8988T (cell line): ENCODE measurements at places on chromosomes 6 and 20.
A peak's percentile ranks its signal among the peaks of the same experiment; 100 is the strongest.

- no peak for DNase-seq
These were observed 217.8 kb downstream of the MAFB start for GRCh38 chr20:40471261-40471629.

DNA sequence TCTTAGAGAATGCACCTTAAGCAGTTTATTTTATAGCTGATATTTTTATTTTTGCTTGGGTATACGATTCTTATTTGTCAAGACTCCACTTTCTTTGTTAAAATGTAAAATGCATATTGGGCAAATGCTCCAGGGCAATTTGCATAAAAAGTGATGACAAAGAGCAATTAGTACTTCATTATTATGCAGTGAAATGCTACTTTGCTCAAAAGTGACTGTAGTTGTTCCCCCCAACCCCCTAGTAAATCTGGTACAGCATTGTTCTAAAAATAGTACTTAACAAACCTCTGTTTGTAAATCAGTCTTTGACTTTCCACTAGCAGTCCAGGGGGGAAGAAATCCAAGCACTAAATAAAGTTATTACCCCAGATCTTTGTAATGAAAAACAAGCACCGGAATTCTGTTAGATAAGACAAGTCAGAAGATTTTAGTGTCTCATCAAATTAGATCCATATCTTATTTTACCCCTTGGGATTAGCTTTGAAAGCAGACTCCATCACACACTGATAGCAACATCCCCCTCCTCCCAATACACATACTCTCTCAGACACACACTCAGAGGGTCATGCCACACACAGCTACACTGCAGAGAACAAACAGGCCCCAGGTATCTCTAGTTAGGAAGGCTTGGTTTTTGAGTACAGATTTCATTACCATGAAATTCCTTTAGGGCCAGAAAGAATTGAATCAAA lies 32.9 kb upstream of the BACH2 start:
- no peak for DNase-seq

DNA sequence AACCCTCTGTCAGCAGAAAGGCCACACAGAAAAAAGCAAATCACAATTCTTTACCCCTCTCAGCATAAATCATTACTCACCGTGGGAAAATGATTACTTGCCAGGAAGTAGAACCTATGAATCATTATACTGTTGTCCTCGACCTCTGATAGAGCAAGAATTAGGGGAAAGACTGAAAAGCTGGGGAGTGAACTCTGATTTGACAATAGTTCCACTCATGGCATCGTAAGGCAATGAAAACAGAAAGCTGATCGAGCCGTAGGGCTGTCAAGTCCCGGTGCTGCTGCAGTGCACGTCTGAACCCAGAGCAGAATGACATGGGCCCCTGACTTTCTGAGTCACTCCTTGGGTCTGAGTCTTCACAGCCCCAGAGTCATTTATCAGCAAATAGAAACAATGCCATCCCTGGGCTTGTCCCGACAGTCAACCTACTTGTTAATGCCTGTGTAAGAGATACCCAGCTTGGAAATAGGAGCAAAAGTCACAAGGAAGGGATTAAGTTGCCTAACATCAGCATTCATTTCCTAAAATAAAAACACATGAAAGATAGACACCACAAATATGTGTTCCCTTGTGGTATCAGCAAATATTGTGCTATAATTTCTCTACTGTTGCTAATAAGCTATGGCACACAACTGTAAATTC lies 224.8 kb upstream of the MARCKS start:
- peak; percentile 10 for DNase-seq

DNA sequence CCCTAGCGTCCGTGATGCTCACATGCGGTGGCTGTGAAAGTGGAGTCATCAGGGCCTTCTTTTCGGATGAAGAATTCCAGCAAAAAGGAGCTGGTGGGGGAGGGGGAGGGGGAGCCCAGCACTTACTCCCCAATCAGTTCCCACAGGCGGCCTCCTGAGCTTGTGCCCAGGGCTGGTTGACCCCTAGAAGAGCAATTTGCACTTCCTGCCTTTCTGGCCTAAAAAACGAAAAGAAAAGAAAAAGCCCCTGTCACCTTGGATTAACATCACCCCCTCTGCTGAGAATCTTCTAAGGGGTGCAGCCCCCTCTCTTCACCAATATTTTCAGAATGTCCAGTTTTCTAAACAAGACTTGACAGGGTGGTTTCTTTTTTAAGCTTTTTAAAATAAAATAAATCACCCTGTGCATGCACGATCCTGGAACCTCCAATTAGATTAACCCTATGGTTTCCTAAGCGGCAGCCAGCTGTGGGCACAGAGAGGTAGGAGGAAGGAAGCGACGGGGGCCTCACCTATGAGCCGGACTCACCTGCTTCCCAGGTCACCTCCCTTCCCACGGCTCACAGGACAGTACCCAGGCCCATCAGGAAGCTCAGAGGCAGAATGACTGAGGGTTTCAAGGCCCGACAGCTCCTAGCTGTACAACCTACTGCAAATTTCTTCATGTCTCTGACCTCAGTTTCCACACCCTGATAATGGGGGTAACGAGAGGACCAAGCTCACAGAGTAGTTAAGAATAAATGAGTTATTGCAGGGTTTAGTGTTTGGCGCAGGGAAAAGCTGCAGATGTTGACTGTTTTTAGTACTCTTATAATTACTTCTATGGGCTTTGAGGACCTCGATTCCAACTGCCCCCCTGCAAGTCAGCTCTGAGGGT lies 10.5 kb upstream of the TGM2 start:
- no peak for DNase-seq

DNA sequence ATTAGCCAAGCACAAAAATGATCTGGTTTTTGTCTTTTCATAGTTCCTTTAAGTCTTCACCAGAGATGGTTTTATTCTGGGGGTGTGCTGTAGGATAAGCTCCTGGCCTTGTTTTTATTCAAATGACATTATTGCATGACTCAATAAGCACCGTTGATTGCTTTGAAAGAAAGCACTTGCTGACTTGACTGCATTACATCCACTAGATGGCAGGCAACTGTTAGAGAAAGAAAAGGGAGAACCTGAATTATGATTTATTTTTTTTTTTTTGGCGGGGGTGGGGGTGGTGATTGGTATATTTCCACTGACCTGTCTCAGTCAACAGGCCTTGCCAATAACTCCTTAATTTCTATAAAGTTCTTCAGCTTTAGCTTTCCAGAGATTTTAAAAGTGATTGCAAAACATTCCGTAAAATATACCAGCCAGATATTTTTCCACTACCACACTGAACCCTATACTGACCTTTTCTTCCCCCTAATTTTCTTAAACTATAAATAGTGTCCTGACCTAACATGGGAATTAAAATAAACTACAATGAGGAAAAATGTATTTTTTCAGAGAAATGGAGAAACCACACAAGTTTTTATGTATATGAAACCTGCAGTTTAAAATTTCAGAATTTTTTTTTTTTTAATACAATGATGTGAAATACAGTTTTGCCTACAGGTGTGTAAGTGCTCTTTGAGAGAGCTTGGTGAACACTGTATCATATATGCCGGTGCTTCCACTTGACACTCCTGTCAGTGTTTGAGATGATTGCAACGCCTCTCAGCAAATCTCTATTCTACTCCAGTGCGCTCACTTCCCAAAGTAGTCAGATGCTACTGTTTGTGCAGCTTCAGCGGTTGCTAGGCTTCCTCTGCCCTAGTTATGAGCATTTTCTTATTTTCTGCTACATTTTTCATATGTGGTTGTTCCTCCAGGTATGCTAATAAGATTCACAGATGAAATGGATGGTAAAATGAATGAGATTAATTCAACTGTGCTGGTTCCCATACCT lies 274.3 kb downstream of the CD109 start:
- no peak for DNase-seq

DNA sequence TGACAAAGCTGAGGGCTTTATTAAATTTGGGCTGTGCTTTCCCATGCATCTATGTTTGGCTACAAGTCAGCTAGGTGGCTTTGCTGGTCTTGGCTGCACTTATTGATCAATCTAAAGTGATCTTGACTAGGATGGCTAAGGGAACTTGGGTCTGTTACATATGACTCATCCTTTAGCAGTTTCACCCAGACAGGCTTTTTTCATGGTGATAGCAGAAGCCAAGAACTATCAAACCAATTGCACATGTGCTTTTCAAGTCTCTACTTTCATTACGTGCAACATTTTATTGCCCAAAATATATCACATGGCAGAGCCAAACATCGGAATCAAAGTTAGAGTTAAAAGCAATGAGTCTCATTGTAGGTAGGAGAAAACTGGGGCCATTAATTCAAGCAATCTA lies 626.3 kb downstream of the TENT5A start:
- no peak for DNase-seq
